ENCODE measurements at places on chromosomes 5 and 9. TPM values are rescaled to one million over a fixed set of nuclear protein-coding genes. Genes with fewer than 3 reads are reported as not detected.

- H3K27me3 ChIP-seq: peaks cover 10% of the 10 kb centered on the region
- H3K4me1 ChIP-seq: no peaks in the 10 kb centered on the region
- no peak for DNase-seq
- H3K36me3 ChIP-seq: no peaks in the 10 kb centered on the region
- no peak overlapping the region for H3K4me3 ChIP-seq
These were observed 267.5 kb downstream of the ZSWIM6 start for GRCh38 chr5:61599370-61600122.

DNA sequence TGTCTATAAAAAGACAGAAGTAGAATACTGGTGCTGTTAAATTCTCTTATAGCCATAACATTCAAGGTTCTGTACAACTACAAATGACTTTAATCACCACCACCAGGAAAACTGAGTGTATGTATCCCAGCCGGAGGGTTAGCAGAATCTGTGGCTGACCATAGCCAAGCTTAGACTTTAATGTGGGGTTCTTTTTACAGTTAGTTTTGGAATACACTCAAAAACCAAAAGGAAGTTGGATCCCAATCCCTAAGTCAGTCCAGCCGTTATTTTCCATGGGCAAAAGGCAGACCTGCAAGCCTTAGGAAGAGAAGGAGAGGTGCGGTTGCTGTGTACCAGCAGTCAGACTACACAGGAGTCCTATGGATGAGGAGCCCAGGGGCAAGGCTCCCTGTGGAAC, 179.8 kb downstream of the ENC1 start:
- no peak overlapping the region for H3K27ac ChIP-seq
- no peaks in the 10 kb centered on the region for H3K36me3 ChIP-seq
- DNase-seq: no peak
- H3K4me1 ChIP-seq: no peaks in the 10 kb centered on the region

The MCTP1 gene
- not detected for total RNA-seq

GRCh38 chr5:138949988-138950387, 74.9 kb upstream of the LRRTM2 start:
- H3K27ac ChIP-seq: no peak overlapping the region
- no peaks in the 10 kb centered on the region for H3K36me3 ChIP-seq
- H3K4me3 ChIP-seq: no peak overlapping the region
- H3K4me1 ChIP-seq: peaks cover 16% of the 10 kb centered on the region

DNA sequence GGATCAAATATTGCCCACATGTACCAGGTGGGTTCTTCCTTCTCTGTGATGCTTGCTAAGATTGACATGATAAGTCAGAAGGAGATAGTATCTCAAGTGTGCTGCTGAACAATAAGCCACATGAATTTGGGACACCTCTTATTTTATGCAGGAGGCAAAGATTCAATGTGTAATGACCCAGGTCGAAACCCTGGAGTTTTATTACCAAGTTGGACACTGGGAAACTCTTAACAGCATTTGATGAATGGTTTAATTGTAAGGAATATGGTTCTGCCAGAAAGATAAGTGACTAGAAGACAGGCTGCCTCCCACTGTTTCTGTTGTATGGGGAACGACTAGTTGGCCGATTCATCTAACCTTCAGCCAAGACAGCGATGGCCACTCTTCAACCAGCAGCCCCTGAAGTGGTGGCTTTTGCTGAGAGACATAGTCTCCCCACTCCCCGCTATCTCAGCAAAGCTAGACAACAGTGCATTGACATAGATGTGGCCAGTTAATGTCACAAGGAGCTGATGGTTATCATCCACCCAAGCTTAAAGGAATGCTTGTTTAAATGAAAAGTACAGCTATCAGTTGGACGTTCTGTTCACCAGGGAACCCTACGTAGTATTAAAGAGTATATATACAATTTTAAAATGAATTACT, 407.7 kb downstream of the KDM4C start:
- no peak overlapping the region for H3K27ac ChIP-seq
- no peak overlapping the region for H3K4me3 ChIP-seq
- DNase-seq: no peak

The PTGDS gene
- total RNA-seq: 1.4 TPM

GRCh38 chr5:141477044-141477575, 1.3 kb downstream of the PCDHGC3 start:
- peak overlapping the region; percentile 62 for H3K4me3 ChIP-seq
- peaks cover 29% of the 10 kb centered on the region for H3K4me1 ChIP-seq
- no peak overlapping the region for H3K27ac ChIP-seq

- no peaks in the 10 kb centered on the region for H3K36me3 ChIP-seq
- no peak overlapping the region for H3K27ac ChIP-seq
- DNase-seq: peak; percentile 65
- H3K4me1 ChIP-seq: no peaks in the 10 kb centered on the region
- no peaks in the 10 kb centered on the region for H3K27me3 ChIP-seq
These were observed 25.9 kb upstream of the IDNK start for GRCh38 chr9:83596899-83597504.

DNA sequence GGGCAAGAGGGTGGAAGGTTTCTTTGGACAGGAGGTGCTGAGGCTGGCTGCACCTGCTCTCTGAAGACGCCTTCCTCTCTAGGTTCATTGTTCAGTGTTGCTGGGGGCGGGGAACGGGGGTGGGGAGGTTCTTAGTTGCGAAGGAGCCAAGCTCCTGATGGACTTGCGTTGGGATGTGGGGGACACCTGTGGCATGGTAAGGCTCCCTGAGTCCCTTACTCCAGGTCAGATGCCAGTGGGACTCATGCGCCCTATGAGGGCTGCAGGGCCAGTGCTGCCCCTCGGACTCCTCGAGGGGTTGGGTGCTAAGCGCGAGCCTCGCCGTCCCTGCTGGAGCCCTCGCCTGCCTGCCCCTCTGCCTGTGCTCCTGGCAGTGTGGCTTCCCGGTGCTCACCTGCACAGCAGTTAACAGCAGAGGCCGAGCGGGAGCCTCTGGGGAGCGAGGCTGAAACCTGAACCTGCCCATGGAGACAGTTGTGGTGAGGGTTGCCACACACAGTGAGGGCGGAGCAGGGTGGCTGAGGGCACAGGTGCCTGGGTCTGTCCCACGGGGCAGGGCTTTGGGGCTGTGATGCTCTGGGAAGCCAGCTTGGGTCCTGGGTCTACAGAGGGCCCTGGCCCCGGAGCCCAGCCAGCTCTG, 5.5 kb downstream of the RNU6ATAC start:
- H3K4me3 ChIP-seq: no peak overlapping the region
- peaks cover 7% of the 10 kb centered on the region for H3K4me1 ChIP-seq
- no peak for DNase-seq
- H3K27me3 ChIP-seq: no peaks in the 10 kb centered on the region

The SH3GLB2 gene
- 109 TPM for total RNA-seq

DNA sequence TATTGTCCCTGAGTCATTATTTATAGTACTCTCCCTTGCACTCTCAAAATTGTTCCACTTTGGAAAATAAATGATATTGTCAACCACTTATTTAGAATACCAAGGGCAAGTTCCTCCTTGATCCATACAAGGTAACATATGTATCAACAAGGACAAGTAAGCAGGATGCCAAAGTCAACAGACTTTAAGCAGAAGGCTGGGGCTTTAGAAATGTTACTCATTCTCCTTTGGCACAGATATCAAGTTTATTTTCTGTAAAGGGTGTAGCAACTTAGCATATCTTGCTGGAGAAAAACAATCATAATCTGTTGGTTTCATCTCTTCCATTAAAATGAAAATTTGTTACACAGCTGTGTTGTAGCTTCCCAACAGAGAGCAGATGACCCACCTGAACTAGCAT, 248.7 kb upstream of the SLC30A5 start:
- H3K27ac ChIP-seq: no peak overlapping the region
- no peak for DNase-seq
- no peak overlapping the region for H3K4me3 ChIP-seq

DNA sequence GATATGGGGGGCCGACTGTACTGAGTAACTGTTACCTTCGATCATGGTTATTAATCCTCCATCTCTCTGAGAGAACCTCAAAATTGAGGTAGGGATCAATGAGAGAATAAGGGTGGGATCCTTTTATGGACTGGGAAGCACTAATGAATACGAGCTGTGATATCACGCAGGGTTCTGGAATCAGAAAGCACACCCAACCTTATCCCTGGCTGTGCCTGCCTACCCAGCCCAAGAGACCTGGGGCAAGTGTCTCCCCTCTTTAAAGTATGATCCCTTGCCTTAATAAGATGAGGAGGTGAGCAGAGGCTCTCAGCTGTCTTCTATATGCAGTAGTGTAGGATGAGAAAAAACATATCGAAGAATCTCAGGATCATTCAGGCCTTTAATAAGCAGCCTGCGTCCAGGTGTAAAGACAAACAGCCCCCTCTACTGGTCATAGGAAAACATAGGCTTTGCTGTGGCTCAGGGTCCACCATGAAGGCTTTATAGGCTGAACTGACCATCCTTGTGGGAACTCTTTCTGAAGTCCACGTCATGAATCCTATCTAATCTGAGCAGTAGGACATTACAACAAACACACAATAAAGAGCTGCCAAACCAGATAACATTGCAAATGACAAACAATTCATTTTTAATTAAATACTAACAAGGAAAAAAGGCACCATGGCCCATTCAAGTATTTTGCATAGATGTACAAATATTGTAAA, 16.8 kb downstream of the NIPAL4 start:
- peak overlapping the region; percentile 22 for H3K27ac ChIP-seq
- DNase-seq: peak; percentile 42
- peaks cover 59% of the 10 kb centered on the region for H3K36me3 ChIP-seq
- H3K27me3 ChIP-seq: no peaks in the 10 kb centered on the region
- no peak overlapping the region for H3K4me3 ChIP-seq

The HAVCR1 gene
- total RNA-seq: 2.9 TPM

- H3K36me3 ChIP-seq: peaks cover 3% of the 10 kb centered on the region
- no peak for DNase-seq
- H3K4me1 ChIP-seq: peaks cover 29% of the 10 kb centered on the region
- H3K27ac ChIP-seq: no peak within 1 kb of the TSS
These were observed at the start of gene PCDHGC3 for GRCh38 chr5:141475625-141476131. Gene PCDHGC3, plus strand, starts transcription at chr5:141475966. Its CDS starts 151 bp downstream, at chr5:141476117.

DNA sequence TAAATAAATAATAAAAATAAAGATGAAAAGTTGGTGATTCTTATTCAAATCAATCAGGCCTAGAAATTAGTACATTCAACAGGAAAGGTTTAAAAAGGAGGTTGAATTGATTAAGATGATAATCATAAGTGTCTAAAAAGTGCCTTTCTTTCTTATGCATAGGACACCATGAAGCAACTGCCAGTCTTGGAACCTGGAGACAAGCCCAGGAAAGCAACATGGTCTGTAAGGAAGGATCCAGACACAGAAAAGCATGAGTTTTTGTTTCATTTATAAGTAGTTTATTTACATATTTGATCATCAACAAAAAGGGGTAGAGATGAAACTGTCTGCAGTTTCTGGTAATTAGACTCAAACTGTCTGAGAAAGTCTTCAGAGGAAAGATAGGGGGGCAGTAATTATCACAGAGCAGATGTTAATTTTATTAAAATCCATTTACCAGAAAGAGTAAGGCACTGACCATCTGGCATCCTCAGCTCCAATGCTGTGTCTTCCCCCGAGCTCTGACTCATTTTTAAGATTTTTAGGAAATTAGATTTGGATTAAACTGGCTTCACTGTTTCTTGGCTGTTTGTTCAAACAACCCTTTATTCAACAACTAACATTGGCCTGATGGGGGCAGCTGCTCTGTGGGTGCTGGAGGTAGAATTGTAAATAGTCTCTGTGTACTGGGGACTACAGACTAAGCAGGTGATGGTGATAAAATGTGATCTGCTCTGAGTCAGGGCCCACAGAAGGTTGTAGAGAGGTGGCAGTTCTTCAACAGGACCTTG, 2.7 kb downstream of the RABEPK start:
- peak overlapping the region; percentile 37 for H3K27ac ChIP-seq
- no peak for DNase-seq
- H3K36me3 ChIP-seq: peaks cover 25% of the 10 kb centered on the region
- H3K4me3 ChIP-seq: no peak overlapping the region
- no peaks in the 10 kb centered on the region for H3K27me3 ChIP-seq
- H3K4me1 ChIP-seq: peaks cover 15% of the 10 kb centered on the region

GRCh38 chr9:78044189-78044588, 12.6 kb upstream of the GNAQ start:
- H3K27me3 ChIP-seq: peaks cover 8% of the 10 kb centered on the region
- no peak overlapping the region for H3K27ac ChIP-seq
- no peak overlapping the region for H3K4me3 ChIP-seq
- H3K36me3 ChIP-seq: no peaks in the 10 kb centered on the region

GRCh38 chr5:174301848-174302625, 256.5 kb downstream of the NSG2 start:
- H3K4me1 ChIP-seq: no peaks in the 10 kb centered on the region
- no peak overlapping the region for H3K27ac ChIP-seq
- H3K4me3 ChIP-seq: no peak overlapping the region
- H3K27me3 ChIP-seq: peaks cover 2% of the 10 kb centered on the region
- DNase-seq: no peak

- H3K27ac ChIP-seq: no peak overlapping the region
- no peak for DNase-seq
- H3K4me1 ChIP-seq: no peaks in the 10 kb centered on the region
- no peak overlapping the region for H3K4me3 ChIP-seq
- no peaks in the 10 kb centered on the region for H3K27me3 ChIP-seq
- H3K36me3 ChIP-seq: no peaks in the 10 kb centered on the region
These were observed 218.4 kb downstream of the MED10 start for GRCh38 chr5:6159832-6160430.

The BNC2 gene
- total RNA-seq: not detected

DNA sequence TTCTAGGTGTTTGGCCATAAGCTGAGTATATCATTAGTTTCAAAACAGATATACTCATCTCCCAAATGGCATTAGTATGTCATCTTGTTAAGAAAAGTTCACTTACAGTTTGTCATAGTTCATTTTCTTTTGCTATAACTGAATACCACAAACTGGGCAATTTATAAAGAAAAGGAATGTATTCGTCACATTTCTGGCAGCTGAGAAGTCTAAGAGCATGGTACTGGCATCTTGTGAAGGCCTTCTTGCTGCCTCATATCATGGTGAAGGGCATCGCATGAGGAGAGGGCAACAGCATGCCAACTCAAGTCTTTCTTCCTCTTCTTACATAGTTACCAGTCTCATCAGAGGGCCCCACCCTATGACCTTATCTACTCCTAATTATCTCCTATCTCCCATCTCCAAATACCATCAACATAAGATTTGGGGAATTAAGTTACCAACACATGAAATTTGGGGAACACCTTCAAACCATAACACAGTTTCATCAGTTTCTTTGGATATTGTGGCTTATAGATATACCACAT, 20.4 kb upstream of the ITGA1 start:
- DNase-seq: no peak
- H3K4me1 ChIP-seq: peaks cover 54% of the 10 kb centered on the region
- peaks cover 14% of the 10 kb centered on the region for H3K36me3 ChIP-seq
- H3K27ac ChIP-seq: peak overlapping the region; percentile 20

GRCh38 chr5:122493091-122494021, 181.3 kb downstream of the SNCAIP start:
- no peak overlapping the region for H3K27ac ChIP-seq
- DNase-seq: no peak
- no peaks in the 10 kb centered on the region for H3K27me3 ChIP-seq
- no peak overlapping the region for H3K4me3 ChIP-seq

The NDOR1 gene
- 45.5 TPM for total RNA-seq

Measured in activated CD8-positive, alpha-beta T cell treated with anti-CD3 and anti-CD28 coated beads, Interleukin-2, amount 10 ng/mL, durations not matched to agents 7 days and 5 days (primary cell).